Frontal cortex (tissue), 4 donors: ENCODE measurements at places on chromosomes 6 and 20. TPM values are rescaled to one million over a fixed set of nuclear protein-coding genes. Genes with fewer than 3 reads are reported as not detected.

Gene CTSZ
- 10.6 TPM for total RNA-seq

Gene MDFI
- 11.4 TPM for total RNA-seq

Gene LRRC1
- 10.6 TPM for total RNA-seq

Gene CNBD2
- 1.6 TPM for total RNA-seq

Gene FOXF2
- total RNA-seq: 1.2 TPM

Gene RAB44
- not detected for total RNA-seq

Gene CBLN4
- 7.7 TPM for total RNA-seq

Gene GNMT
- not detected for total RNA-seq

Gene PTPRT
- 26.9 TPM for total RNA-seq

Gene HRH3
- total RNA-seq: 0.82 TPM

Gene MYLK2
- total RNA-seq: 0.82 TPM

Gene PROKR2
- total RNA-seq: 8.6 TPM

Gene CDH26
- total RNA-seq: 0.41 TPM

Gene PRPH2
- 6.1 TPM for total RNA-seq

- no peak for DNase-seq
These were observed 248.6 kb downstream of the HIVEP2 start for GRCh38 chr6:142696123-142697000.

GRCh38 chr6:128099571-128100197, 198.8 kb upstream of the THEMIS start:
- DNase-seq: no peak

DNA sequence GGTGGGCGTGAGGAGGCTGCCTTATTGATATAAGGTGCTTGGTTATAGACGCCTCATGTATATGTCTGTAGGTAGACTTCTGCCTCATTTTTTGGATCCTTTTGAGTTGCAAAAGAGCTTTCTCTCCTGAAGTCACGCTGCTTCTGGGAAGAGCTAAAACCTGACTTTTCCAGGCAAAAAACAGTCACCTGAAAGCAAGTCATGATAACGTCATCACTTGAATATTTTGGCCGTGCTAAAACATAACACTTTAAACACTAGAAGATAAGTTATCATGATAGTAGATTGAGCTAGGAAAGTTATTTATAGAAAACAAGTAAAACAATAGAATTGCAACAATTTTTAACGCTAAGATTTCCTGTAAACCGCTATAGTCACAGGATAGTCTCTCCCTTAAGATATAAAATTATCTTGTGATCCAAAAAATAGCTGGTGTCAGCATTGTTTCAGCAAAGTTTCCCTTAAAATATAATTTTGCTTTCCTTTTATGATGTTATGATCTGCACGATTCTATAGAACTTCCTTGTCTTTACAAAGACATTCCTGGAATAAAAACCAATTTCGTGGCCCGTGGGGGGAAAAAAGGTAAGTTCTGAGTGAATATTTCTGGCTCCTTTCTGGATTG, 69.0 kb upstream of the AKAP12 start:
- DNase-seq: no peak

DNA sequence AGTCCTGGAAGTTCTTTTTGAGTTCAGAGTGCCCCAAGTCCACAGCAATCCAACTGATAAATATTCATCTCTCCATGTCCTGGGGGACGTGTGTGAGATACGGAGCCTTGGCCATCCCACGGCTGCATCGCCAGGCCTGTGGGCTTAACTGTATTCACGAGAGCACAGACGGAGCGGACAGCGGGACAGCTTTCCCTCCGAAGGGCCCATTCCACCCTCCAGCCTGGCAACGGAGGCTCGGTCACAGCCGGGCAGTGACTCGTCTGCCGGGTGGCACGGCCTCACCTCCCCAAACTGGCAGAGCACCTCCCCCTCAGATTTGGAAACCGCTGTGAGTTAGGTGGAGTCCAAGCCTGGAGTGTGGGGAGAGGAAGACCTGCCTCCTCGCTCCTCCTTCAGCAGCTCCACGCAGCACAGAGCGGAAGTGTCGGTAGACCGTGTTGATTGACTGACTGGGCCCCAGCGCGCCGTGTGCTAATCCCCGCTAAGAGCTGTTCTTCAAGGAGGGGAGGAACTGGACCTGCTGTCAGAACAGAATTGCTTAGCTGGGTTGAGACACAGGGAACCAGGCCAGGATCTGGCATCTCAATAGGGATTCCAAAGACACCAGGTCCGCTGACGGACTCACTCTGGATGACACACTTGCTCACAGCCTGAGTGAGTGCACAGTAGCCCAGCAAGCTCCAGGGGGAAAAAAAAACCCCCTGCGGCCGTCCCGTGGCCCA, 10.9 kb downstream of the FOXF2 start:
- DNase-seq: no peak

DNA sequence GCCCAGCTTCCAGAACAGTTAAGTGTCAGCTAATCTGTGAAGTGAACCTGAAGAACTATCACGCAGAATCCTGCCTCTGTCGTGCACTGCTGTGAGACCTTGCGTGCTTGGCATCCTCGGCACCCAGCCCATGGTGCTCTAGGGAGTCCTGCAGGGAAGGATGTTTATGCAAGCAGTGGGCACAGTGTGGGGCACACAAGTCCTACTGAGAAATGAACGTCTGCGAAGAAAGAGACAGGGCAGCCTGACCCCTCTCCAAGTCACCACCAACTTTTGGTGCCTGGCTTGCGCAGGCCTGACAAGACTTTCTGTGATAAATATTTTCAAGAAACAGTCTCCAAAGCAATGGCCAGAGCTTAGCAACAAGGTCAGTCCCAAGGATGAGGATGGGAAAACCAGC, 68.0 kb downstream of the MYH7B start:
- DNase-seq: no peak

DNA sequence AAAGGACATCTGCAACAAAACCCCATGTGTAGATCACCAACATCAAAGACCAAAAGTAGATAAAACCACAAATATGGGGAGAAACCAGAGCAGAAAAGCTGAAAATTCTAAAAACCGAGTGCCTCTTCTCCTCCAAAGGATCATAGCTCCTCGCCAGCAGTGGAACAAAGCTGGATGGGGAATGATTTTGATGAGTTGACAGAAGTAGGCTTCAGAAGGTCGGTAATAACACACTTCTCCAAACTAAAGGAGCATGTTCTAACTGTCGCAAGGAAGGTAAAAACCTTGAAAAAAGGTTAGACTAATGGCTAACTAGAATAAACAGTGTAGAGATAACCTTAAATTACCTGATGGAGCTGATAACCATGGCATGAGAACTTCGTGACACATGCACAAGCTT, 109.9 kb upstream of the SYNCRIP start:
- DNase-seq: no peak

DNA sequence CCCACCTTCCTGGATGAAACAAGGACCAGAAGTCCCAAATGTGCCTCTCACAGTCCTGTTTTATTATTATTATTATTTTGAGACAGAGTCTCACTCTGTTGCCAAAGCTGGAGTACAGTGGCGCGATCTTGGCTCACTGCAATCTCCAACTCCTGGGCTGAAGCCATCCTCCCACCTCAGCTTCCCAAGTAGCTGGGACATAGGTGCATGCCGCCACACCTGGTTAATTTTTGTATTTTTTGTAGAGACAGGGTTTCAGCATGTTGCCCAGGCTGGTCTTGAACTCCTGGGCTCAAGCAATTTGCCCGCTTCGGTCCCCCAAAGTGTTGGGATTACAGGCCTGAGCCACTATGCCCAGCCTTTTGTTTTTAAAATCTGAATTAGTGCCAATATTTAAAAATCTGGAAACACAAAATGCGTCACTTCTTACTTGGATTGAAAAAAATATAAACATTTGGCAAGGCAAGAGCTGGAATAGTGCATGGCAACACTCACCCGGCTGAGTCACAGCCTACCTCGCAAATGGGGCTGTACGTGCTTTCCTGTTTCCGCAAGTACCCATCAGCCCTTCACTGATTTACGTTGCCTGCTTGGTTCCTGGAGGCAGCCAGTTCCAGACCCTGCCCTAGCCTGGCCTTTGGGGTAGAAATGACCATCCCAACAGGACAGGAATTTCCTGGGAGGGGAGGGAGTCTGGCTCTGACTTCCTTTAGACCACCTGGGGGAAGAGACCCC, 6.3 kb downstream of the SDCBP2 start:
- no peak for DNase-seq

DNA sequence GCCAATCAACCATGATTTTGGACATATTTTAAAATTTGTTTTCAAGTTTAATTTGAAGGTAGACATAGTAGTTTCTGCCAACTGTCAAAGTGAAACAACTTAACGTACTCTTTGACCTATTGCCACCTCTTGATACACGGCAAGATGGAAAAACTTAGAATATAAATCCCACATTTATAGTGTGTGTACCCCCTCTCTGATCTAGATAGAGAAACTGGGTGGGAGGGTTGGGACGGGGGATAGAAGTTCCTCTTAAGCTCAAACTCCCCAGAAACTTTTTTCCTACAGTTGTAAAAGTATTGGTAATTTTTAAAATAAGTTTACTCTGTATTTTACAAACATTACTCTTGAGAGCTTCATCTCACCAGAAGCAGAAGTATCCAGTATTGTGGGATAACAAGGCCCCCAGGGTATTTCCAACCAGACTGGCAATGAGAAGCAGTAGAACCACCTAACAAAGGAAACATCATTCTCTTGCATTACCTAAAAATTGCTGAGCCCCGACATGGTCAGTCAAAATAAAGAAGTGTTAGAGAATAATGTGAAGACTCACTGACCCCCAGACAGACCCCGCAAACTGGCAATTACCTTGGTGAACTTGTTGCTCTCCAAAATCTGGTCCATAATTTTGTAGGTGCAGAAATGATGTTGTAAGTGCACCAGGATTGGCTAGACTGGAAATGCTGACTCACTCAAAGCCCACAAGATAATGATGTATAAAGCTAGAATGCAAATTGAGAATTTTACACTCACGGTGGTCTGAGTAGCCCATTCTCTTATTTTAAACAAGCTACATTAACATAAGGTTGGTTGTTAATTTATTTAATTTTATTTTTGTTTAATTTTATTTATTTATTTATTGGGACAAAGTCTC, 74.7 kb upstream of the TNFAIP3 start:
- no peak for DNase-seq

DNA sequence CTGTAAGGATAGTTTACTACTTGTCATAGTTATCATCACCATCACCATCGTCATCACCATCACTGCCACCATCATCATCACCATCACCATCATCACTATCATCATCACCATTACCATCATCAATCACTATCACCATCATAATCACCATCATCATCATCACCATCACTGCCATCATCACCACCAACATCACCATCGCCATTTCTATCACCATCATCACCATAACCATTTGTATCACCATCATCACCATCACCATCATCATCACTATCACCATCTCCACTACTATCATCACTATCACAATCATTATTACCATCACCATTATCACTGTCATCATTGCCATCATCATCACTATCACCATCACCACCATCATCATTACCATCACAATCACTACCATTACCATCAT, 655.5 kb upstream of the DEFB115 start:
- DNase-seq: no peak

GRCh38 chr20:17012546-17013226, 214.2 kb upstream of the PCSK2 start:
- no peak for DNase-seq

- no peak for DNase-seq
These were observed 6.5 kb upstream of the DDO start for GRCh38 chr6:110421749-110422443.

DNA sequence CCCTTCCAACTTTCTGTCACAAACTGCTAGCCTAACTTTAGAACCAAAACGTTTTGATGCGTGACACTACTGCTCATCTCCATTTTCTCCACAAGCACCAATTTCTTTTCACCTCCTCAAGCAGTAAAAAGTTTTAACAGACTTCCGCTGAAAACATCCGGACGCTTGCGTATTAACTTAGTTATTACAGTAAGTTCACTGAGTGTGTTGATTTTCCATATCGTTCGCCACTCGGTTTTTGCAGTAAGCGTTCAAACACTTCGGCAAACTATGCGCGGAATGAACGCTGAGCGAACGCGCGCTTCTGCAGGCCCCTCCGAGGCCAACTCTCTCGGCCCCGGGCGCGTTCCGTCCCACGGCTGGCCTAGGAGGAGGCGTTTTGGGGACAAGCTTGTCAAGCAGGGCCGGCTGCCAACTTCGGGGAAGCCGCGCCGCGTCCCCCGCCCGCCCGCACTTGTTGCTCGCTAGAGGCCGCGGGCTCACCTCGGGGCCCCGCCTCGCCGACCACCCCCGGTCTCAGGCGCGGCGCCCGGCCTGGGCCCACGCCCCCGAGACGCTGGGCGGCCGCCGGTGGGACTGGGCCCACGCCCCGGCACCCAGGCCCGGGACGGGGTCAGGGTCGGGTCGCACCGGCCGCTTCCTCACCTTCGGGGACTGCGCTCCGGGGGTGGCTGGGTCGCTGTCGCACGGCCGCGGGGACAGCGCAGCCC, 945 bp downstream of the PHF10 start:
- DNase-seq: peak; percentile 69

- no peak for DNase-seq
These were observed 224.4 kb upstream of the SASH1 start for GRCh38 chr6:148118244-148118643.

DNA sequence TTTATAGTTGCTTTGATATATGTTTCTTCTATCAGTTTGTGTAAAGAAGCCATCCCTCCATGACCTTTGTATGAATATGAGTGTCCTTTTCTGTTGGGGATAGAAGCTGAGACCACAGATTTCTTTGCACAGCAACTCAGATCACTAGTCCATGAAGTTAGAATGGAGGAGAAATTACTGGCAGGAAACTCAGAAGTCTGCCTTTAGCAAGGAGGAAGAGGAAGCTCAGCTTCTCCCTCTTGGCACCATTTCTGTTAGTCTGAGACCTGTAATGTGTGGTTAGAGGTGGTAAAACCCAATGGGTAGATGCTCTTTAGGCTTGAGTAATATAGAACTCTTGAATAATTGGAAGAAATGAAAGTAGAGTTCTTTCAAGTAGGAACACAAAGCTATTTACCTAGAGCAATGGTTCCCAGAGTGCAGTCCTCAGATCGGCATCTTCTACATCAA, 995.3 kb upstream of the FLRT3 start:
- DNase-seq: no peak

- DNase-seq: peak; percentile 10
These were observed 103.3 kb downstream of the IBTK start for GRCh38 chr6:82144007-82144851.

- peak; percentile 18 for DNase-seq
These were observed at the start of gene RBPJL for GRCh38 chr20:45306431-45306982. Gene RBPJL, plus strand, starts transcription at chr20:45306840. Its CDS starts 83 bp downstream, at chr20:45306923.

GRCh38 chr20:18390201-18390600, 76.6 kb downstream of the DZANK1 start:
- no peak for DNase-seq

GRCh38 chr20:41592516-41593216, 25.5 kb downstream of the CHD6 start:
- no peak for DNase-seq

GRCh38 chr6:88290411-88290810, 124.3 kb upstream of the CNR1 start:
- no peak for DNase-seq

- no peak for DNase-seq
These were observed 25.3 kb upstream of the SMIM8 start for GRCh38 chr6:87297119-87297518.

DNA sequence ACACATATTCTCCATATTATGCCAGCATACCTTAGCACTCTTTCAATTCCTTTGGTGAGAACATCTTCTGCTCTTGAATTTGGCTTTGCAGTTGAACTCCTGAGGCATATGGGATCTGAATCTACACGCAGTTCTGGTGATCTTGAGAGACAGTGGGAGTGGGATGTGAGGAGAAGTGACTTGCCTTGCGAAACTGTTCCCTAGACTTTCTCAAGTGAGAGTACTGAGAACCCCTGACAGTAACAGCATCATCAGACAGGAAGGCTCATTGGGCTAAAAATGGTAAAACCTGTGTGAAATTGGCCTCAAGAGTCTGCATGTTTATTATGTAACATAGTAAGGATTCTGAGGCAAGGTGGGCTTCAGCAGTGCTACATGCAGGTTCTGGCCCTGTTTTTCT, 49.1 kb upstream of the CEP85L start:
- no peak for DNase-seq

- DNase-seq: no peak
These were observed 107.0 kb downstream of the JARID2 start for GRCh38 chr6:15352845-15353244.
